Stimulated activated CD4-positive, alpha-beta T cell treated with anti-CD3 and anti-CD28 coated beads, Interleukin-4, amount 100 ng/mL, for 4 hours (primary cell): ENCODE measurements at places on chromosomes 16 and 17.

- no peak for DNase-seq
Measured at GRCh38 chr17:1462164-1463112, 6.4 kb upstream of the CRK start.

DNA sequence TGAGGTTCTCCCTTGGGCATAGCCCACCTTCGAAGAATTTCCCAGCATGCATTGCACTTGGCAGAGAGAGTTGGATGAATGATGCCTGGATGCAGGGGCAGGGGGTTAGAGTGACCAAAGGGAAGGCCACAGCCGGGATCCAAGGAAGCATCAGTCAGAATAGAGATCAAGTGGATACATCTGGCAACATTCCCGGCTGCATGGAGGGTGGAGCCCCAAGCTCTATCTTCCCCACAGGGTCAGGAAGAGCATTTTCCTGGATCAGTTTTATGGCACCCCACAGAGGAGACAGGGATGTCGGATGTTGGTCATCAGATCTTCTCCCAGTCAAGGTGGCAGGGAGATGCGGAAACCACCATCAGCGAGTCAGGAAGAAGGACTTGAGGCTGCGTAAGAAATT, 13.0 kb downstream of the PIRT start:
- DNase-seq, result no peak

DNA sequence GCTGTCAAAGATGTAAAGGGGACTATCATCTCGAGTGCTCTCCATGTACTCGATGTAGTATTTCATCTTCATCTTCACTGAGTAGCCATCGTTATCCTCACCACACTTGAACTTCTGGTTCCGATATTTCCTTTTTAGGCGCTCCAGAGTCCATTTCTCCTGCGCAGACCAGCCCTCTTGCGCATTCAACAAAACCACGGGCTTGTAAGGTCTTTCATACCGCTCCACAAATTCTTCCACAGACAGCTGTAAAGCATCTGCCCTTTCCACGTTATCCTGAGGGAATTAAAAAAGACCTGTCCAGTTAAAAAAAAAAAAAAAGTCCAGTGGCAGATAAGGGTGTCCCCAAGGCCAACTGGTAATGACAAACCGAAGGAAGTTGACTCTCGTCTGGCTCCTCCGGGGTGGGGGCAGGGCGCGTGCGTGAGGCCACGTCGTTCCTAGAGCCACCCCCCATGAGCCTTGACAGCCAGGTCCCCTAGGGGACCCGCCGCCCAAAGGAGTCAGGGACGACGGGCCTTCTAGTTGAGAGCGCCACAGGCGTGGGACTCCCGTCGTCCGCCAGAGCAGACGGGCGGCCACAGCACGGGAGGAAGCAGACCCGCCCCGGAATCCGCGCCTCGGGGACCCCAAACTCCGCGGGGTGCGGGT, 701 bp downstream of the JMJD6 start:
- DNase-seq, result peak; percentile 68

GRCh38 chr17:45299361-45299760, 17.5 kb downstream of the MAP3K14 start:
- no peak for DNase-seq

GRCh38 chr17:50872710-50873424, 6.7 kb upstream of the TOB1 start:
- DNase-seq, result peak; percentile 65

DNA sequence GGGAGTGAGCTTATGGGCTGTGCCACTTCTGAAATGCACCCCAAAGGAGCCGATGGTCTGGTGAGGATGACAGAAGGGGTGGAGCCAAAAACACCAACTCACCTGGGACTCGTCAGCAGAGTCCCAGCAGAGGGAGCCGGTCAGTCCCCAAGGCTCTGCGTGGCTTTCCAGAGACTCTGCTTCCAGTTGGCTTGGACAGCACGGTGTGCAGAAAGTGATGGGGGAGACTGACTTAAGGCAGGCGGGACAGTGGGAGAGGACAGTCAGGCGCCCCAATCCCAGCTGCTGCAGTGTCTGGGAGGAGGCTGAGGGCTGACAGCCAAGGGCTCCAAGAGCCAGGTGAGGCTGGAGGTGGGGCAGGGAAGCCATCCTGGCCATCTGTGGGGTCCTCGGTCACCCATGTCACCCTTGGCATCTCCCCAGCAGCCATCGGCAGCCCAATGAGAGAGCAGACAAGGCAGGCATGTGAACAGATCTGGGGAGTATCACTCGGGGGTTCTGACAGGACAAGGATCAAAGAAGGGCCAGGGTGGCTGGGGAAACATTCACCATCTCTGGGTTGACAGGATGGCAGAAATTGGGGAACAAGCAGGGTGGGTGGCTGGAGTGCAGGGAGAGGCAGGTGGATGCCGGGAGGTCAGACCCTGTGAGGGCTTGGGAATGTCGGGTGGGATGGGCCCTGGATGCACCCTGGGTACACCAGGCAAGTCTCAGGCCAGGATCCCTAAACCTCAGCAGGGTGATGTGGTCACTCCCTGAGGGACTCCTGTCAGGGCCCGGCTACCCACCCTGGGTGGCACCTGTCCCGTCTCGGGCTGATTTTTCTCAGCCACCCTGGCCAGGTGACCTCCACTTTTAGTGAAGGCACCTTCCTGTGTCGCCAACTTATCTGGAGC, 8.9 kb upstream of the KRTAP17-1 start:
- DNase-seq, result no peak

DNA sequence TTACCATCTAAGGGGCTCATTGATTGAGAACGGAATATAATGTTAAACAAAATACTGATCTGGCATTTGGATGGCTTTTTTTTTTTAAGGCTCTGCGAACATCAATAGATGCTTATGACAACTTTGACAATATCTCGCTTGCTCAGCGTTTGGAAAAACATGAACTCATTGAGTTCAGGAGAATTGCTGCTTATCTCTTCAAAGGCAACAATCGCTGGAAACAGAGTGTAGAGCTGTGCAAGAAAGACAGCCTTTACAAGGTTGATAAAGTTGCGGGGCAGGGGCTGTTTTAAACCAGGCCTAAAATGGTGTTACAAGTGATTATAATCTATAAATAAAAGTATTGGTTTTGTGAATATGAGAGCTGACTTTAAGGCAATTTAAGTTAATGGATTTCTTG, 22.3 kb downstream of the PTRH2 start:
- no peak for DNase-seq

DNA sequence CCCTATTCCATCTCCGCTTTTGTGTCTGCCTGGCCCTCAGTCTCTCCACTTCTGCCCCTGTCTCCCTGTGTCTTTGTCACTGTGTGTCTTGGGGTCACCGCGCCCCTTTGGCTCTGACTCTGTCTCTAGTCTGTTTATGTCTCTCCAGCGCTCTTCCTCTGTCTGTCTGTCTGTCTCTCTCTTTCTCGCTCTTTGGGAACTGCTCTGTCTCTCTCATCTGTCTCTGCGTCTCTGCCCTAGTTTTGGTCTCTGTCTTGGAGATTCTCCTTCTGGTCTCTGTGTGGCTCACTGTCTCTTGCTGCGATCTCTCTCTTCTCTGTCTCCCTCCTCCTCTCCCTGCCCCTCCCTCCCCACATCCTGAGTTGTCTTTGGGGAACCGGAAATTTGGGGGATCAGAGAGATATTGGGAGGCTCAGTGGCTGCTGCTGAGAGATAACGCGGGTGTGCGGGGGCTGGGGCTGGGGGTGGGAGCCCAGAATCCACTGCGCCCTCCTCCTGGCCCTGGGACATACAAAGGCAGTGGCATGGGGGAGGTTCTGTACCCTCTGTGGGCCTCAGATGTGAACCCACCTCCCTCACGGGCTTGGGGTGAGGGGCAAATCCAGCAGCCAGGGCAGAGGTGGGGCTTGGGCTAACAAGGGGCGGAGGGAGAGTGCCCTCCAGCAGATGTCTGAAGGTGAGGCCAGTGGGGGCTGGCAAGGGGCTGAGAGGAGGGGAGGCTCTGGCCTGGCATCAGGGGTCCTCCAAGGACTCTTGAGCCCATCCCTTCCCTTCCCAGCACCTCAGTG, 24.4 kb downstream of the LAT start:
- peak; percentile 59 for DNase-seq

- no peak for DNase-seq
Measured at GRCh38 chr16:12754824-12755543, 48.7 kb downstream of the CPPED1 start.

DNA sequence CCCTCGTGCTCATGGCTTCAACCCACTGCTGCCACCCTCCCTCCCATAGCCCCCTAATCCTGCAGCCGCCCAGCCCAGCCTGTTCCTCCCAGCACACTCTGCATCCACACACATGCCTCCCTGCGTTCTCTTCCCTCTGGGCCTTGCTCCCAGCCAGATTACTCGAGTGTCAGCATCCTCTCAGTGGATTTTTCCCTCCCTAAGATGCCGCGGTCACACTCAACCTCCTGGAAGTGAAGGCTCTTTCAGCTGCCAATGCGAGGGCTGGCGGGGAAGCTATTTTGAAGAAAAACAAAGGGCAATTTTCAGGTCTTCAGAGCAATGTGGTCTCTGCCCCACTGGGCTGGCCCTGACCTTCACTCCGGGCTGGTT, 23.2 kb upstream of the CACNG5 start:
- no peak for DNase-seq

DNA sequence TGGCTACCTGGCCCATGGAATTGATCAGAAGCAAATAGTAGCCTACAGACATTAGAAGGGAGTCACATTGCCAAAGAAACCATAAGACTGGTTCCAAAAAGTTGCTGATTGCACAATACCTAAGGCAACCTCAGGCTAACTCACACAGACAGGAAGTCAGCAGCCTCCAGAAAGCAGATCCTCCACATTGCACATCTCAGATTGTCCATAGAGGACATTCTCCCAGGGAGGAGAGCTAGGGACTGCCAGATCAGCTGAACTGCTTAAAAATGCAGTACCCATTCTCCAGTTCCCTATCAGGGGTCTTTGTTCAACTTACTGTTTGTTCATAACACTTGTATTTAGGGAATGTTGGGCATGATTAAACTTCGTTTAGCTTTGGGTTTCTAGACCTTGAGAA, 4.2 kb downstream of the CCL3 start:
- no peak for DNase-seq

GRCh38 chr16:27096375-27096774, 29.6 kb downstream of the C16orf82 start:
- no peak for DNase-seq

GRCh38 chr16:81521141-81521626, 76.6 kb downstream of the CMIP start:
- peak; percentile 44 for DNase-seq

GRCh38 chr17:37388266-37388665, 12.5 kb downstream of the C17orf78 start:
- DNase-seq, result no peak

GRCh38 chr16:4481526-4481925, 5.3 kb downstream of the HMOX2 start:
- DNase-seq, result no peak

DNA sequence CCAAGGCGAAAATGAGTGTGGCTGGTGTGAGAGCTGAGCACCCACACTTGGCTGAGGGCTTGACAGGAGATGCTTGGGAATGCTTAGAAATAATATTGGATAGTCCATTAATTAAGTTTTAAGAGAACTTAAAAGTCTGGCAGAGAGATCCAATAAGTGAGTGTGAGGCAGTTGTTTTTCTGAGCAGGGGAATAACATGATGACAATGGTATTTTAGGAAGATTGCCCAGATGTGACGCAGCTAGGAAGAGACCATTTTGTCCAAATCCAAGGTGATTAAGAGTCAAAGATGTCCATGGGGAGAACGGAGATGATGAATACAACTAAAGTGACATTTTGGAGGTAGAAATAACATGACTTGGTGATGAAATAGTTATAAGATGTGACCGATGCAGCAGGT, 102.8 kb upstream of the AXIN2 start:
- no peak for DNase-seq
